CD14-positive monocyte (primary cell): ENCODE measurements at places on chromosomes 12 and 14.

GRCh38 chr14:69048456-69048855 is 69.4 kb upstream of the ACTN1 start:
- DNase-seq = no peak

GRCh38 chr14:26377150-26377549 is 220.7 kb downstream of the NOVA1 start:
- DNase-seq = no peak

- DNase-seq = peak; percentile 39
These were observed 823 bp downstream of the ATG2B start for GRCh38 chr14:96362071-96362964.

DNA sequence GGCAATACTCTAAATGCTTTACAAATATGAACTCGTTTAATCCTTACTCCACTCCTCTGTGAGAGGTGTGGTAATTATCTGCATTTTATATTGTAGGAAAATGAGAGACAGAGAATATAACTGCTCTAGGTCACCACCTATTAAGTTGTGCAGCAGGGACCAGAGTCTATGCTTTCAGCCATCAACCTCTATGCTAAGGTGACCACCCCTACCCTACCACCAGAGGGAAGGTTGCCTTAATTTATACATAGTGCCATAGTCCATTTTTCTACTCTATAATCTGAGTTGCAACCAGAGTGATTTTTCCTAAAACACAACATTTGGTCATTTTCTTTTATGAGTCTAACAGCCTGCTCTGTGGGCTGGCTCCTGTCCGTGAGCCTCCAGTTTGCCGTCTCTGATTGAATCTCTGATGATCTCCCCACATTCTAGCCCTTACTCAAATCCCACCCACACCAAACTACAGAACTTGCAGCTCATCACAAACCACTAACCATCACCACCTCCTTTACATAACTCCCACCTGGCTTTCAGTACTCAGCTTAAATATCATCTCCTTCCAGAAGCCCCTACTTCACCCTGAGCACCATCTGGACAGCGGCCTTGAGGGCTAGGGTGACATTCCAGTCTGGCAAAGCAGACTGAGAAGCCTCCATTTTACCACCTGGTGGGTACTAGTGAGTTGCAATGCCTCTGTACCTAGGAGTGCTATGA is 126.6 kb downstream of the PPM1H start:
- DNase-seq = no peak

GRCh38 chr12:68776976-68777610 is 30.9 kb upstream of the MDM2 start:
- DNase-seq = no peak

DNA sequence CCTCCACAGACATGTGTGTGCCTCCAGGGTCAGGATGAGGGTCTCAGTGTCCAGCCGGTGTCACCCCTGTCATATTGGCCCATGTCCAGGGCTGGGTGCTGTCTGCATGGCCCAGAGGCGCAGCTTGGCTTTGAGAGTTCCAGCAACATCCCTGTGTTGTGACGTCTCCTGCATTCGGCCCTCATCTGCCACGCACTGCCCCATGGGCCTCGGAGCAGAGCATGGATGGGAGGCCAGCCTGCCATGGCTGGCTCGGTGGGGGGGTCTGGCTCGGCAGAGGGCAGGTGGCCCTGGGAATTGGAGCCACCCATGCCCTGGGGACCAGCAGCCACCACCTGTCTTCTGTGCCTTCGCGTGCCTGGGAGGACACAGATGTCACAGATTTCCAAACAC is 10.8 kb upstream of the TEX22 start:
- no peak for DNase-seq

GRCh38 chr12:89924191-89924590 is 215.6 kb upstream of the ATP2B1 start:
- peak; percentile 87 for DNase-seq

GRCh38 chr14:103100281-103101121 is 6.0 kb downstream of the EXOC3L4 start:
- no peak for DNase-seq

- no peak for DNase-seq
These were observed 533.7 kb downstream of the RPS29 start for GRCh38 chr14:49052521-49052920.

- DNase-seq = no peak
These were observed 53.1 kb downstream of the DAD1 start for GRCh38 chr14:22535916-22536315.

- DNase-seq = no peak
These were observed 234.9 kb downstream of the FLRT2 start for GRCh38 chr14:85764822-85765221.

DNA sequence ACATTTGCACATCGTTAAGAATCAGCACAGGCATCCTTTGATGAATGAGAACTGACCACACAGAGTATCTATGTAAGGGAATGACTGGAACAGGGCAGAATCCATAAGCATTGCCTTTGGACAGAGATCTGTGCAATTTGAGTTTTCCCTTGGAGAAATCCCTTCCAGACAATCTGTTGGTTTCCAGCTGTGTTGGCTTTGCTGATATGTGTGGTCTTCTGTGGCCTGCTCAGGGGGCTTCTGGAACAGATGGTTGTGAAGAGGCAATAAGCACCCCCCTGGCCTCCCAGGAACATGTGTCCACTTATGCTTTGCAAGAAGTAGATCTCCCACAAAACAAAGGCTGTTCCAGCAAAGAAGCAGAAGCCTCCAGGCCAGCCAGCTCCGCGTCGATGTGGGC is 111.4 kb upstream of the TMEM132C start:
- DNase-seq = no peak
